Stimulated activated CD4-positive, alpha-beta T cell treated with anti-CD3 and anti-CD28 coated beads, TNF-alpha, amount 100 ng/mL, for 1 hour (primary cell): ENCODE measurements at places on chromosomes 16 and 17.

GRCh38 chr16:49632795-49633184 is 223.1 kb downstream of the ZNF423 start:
- no peak for DNase-seq

DNA sequence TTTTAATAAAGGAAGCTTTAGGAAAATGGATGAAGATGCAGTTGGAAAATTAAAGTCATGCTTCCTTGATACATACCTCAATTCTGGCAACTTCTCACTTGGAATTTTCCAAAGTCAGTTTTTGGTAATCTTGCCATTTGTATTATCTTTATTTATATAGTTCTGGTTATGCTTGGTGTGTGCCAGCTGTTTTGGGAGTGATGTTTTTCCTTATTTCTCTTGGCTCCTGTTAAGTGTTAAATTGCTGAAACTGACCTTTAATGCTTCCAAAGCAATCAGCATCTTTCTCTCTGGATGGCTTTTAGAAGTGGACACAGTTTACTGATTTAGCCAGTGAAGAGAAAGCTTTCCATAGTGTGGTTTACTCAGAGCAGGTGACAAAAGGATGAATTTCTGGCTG is 70.1 kb upstream of the HAS3 start:
- no peak for DNase-seq

GRCh38 chr17:30505868-30506417 is 28.7 kb downstream of the GOSR1 start:
- DNase-seq: no peak

DNA sequence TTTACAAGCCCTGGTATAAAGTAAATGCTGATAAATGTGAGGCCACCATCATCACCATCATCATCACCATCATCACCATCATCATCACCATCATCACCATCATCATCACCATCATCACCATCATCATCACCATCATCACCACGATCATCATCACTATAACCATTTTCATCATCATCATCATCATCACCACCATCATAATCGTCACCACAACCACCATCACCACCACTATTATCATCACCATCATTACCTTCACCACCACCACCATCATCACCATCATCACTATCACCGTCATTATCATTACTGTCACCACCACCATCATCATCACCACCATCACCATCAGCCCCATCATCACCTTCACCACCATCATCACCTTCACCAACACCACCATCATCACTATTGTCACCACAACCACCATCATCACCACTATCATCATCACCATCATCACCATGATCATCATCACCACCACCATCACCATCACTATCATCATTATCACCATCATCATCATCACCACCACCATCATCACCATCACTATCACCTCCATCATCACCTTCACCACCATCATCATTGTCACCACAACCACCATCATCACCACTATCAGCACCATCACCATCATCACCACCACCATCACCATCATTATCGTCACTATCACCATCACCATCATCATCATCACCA is 16.6 kb upstream of the ZNF469 start:
- DNase-seq: no peak

DNA sequence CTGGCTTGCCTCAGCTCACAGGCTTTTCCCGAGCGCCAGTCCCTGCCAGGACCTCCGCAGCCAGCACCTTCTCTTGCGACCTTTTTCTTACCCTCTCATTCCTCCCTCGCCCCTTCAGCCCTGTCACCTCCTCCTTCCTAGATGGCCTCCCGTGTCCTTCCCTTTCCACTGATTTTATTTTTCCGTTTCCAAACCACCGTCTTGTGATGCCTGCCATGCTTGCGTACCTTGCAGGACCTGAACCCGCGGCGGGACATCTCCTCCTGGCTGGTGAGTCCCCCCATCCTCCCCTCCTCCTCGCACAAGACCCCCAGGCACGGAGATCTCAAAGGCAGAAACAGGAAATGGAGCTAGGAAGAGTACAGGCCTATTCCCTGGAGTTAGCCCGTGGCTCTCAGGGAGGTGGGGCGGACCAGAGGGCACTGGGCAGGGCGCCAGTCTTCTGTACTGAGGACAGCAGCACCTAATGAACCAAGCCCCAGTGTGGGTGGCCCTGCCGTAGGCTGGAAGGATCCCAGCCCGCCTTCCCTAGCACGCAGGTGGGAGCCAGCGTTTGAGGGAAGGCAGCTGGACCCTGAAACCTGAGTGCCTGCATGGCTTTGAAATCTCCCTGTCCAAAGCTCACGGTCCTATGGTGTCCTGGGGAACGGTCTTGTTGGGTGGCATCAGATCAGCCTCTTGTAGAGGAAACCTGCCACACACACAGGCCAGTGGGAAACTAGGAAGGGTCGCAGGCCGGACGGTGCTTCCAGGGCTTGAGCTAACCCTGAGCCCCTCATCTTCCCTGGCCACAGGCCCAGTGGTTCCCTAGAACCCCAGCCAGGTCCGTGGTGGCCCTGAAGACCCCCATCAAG is 612 bp downstream of the CISD3 start:
- DNase-seq: no peak

DNA sequence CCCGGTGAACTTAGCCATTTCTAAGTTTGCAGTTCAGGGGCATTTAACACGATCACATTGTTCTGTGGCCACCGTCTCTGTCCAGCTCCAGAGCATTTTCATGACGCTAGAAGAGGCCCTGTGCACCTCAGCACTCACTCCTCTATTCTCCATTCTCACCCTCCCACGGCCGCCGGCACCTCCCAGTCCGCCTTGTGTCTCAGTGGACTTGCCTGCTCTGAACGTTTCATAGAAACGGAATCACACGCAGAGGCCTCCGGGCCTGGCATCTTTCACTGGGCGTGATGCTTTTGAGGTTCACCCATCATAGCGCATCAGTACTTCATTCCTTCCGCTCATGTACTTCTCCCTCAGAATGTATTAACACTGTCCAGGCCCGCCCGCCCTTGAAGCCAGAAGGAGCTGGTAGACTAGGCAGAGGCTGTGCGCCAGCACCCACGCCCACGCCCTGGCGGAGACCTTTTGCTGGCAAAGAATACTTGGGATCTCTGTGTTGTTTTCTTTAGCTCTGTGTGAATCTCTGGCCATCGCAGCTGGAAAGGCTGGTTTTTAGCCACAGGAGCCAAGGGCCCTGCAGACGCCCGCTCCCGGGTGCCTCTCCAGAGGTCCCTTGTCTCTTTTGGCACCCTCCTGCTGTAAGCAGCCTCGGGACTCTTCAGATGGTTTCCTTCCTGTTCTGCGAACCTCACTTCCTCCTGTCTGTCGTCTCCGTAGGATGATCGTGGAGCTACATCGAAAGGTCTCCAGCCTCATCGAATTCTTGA is 23.4 kb upstream of the JPT2 start:
- DNase-seq: no peak

DNA sequence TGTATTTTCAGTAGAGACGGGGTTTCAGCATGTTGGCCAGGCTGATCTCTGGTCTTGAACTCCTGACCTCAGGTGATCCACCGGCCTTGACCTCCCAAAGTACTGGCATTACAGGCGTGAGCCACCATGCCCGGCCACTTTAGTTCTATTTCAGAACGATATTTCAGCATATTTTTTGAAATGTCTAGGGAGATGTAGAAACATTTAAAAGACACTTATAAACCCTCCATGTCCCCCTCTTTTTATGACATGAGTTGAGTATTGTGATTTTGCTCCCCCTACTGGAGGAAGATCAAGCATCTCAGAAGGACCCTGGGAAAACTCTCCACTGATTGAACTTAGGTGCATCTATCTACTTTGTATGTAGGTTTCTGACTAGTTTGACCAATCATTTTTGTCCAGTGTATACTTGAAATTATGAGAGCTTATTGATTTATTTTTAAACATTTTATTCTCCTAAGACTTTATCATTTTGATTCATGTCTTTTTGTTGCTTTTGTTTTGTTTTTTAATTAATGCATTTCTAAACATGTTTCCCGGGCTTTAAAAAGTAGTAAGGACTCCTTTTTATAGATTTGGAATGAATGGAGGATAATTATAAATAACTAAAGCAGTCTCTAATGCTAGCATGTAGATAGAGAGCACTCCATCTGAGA is 105.1 kb downstream of the CHD9 start:
- DNase-seq: peak; percentile 1

DNA sequence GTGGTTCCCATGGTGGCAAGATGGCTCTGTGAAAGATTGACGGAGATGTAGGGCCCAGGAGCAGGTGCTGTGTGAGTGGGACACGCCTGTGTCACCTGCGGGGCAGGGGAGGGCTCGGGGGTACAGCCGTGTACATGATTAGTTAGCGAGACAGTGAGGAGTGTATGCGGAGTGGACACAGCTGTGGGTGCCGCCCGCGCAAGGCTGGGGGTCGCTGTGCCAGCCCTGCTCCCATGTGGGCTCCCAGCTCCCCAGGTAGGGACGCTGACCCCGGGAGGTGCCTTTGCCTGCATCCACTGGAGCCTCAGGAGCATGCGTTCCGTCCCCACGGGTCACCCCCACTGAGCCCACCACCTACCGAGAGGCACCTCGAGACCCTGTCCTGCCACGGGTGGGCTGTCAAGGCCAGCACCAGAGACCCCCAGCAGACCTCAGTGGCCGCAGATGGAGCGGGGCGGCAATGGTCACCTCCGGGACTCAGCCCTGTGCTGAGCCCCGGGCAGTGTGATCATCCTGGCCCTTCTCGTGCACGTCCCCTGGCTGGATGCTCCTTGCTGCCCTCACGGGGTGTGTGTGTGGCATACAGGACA is 7.4 kb downstream of the CAPN15 start:
- no peak for DNase-seq

GRCh38 chr16:23734176-23734893 is 20.5 kb upstream of the CHP2 start:
- DNase-seq: no peak

GRCh38 chr17:4536259-4536741 is 18.9 kb downstream of the MYBBP1A start:
- DNase-seq: no peak

DNA sequence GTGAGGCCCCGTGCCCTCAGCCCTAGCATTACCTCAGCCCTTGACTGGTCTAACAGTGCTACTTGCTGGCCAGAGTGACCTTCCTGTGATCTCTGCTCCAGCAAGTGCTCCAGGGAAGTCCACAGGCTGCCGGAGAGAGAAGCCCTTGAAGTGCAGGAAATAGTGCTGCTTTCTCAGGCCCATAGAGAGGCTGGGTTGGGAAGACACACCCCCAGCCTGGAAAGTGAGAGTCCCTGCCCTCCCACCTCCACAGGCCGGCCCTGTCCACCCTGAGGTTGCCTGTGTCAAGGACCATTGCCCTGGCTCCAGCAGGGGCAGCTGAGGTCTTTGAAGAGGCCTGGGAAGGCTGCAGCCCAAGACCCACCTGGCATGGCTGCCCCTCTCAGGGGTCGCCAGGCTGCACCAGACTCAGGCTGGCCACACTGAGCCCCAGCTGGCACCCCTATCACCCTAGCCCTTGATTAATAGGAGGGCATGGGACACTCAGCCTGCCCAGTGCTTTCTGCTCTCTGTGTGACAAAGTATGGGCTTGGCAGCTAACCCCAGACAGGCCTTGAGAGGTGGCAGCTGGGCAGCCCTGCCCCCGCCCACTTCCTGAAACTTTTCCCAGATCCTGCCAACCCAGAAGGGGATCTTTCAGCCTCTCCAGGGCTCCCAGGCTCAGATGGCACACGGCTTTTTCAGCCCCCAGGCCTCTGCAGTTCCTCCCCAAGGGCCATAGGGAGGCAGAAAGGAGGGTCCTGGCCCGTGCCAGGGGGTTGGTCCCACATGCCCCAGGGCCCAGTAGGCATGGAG is 21.7 kb downstream of the ATP6V0D1 start:
- no peak for DNase-seq
